ENCODE measurements at places on chromosomes 7 and 10.

DNA sequence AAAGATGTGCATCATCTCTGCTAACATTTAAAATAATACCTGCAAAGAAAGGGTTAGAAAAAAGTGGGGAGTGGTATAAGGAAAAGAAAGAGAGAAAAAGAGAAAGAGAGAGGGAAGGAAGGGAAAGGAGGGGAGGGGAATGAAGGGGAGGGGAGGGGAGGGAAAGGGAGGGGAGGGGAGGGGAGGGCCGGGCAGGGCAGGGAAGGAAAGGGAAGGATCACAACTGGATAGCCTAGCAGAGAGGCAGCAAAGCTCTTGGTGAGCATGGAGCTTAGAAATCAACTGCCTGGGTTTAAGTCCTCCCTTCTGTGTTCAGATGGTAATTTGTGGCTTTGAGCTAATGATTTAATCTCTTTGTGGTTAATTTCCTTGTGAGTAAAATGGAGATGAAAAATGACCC is 5.4 kb upstream of the FAM237B start:
- DNase-seq = no peak

DNA sequence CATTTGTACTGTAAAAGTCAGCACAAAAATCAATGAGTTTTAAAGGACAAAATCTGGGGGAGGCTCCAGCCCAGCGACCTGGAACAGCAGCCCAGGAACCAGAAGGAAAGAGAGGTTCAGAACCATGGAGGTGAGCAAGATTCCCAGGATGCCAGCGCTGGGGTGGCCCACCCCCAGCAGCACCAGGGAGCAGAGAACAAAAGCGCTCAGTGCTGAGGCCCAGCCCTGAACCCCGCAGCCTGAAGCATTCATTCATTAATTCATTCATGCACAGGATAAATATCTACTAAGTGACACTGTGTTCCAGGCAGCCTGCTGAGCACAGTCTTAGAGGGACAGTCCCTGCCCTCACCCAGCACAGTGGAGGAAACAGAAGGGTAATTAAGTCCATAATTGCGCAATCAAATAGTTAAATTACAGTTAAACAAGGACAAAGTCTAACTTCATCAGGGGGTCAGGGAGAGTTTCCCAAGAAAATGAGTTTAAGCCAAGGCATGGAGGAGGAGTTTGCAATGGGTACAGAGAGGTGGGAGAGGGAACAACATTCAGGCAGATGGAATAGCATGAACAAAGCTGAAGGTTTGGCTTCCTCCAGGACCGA is 202.3 kb downstream of the GRID1 start:
- no peak for DNase-seq

DNA sequence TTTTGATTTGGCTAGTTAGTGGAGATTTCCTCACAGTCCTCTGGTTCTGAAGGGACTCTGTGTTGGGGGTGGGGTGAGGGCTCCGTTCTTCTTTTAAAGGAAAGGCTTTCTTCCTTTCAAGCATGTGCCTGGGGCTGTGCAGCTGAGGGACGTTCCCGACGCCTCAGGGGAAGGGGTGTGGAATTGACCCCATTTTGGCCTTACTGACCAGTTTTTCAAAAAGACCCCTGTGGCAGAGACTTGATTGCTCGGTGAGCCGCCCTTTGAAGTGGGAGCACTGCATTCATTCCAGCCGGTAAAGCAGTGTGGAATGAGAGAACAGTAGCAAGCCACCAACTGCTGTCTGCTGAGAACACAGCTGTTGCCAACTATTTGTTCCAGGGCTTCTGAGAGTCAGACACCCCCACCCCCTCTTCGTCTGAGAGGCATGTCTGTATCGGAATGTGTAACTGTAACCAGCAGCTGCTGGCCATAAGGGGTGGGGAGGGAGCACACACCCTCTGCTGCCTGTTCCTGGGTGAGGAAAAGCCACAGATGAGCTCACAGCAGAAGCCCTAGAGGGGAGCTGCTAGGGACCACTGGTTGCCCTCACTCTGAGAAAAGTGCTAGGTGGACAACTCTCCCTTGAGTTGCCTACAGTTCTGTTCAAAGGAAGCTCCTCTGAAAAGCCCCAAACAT is 33.2 kb downstream of the WBP1L start:
- DNase-seq = no peak

DNA sequence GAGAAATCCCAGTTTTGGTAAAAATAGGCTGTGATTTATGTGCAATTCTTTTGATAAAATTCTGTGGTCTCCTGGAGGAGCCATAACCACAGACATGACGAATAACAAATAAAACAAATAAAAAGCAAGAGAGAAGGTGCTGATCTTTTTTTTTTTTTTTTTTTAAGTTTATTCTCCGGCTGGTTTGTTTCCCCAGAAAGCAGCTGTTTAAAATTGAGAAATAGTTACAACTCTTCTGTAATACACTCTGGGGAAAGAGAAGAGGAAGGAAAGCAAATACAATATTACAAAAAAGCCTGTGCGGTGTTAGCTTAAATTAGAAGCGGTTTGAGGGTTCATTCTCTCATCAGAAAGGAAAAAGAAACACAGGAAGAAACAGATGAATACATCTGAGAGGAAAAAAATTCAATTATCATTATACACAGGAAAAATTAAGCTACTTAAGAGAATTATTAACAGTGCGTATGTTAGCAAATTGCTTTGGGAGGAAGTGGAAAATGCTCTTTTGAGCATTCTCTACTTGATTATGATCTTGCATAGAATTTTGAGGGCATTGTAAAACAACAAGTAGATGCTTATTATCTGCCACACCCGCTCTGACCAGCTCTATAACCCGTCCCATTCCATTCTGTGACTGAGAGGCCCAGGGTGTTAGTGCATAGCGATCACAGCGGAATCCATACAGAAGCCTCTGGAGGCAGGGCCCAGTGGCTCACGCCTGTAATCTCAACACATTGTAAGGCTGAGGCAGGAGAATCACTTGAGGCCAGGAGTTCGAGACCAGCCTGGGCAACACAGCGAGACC is 40.6 kb upstream of the WAC start:
- no peak for DNase-seq

DNA sequence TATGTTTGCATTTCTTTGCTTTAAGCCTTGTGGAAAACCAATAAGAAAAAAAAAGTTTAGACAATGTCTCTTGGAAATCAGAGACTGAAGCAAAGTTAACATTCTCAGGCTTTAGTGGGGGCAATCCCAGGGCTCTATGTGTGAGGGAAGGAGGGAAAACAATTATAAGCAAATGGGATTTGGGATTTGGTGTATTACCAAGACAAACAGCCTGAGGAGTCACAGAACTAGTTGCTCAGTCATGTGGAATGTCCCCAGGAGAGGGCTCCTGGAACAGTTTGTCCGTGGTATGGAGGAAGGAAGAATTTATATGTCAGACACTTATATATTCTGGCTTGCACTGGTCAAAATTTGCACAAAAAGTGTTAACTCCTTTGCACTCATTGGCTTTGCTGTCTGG is 562.9 kb upstream of the TPK1 start:
- no peak for DNase-seq

DNA sequence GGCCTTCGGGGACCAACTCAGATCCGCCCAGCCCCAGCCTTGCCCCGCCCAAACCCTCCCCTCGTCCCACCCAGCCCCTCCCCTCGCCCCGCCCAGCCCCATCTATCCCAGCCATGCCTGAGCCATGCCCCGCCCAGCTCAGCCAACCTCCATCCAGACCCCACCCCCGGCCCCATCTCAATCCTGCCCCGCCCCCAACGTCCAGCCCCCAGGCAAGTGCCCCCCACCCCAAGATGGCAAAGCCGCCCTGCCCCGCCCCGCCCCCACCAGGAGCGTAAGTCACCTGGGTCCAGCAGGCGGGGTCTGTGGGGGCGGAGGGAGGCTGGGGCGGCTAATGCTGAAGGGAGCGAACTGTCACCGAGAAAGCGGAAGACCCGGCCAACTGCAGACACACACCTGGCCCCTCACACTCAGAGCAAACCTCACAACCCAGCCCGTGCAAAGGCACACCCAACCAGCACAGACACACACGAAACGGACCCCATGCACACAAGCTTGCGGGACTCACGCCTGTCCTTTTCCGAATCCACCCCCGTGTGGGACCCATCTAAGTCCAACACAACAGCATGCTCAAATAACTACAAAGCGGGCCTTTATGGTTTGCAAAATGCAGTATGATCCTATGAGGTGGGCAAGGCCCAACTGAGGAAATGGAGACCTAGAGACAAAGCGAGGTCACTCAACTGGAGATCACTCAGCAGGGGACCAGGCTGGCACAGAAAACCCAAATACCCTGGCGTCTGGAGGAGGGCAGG is 11.5 kb upstream of the OGA start:
- no peak for DNase-seq

DNA sequence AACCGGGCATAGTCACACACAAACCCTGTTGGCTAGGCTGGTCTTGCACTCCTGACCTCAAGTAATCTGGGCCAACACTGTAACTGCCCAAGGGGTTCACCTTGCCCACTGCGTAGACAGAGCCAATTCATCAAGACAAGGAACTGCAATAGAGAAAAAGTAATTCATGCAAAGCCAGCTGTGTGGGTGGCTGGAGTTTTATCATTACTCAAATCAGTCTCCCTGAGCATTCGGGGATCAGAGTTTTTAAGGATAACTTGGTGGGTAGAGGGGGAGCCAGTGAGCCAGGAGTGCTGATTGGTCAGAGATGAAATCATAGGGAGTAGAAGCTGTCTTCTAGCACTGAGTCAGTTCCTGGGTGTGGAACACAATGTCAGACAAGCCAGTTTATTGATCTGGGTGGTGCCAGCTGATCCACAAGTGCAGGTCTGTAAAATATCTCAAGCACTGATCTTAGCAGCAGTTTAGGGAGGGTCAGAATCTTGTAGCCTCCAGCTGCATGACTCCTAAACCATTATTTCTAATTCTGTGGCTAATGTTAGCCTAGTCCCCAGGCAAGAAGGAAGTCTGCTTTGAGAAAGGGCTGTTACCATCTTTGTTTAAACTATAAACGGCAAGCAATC is 15.6 kb upstream of the FXYD4 start:
- no peak for DNase-seq

GRCh38 chr7:30764030-30764975 is 6.9 kb upstream of the MINDY4 start:
- no peak for DNase-seq

DNA sequence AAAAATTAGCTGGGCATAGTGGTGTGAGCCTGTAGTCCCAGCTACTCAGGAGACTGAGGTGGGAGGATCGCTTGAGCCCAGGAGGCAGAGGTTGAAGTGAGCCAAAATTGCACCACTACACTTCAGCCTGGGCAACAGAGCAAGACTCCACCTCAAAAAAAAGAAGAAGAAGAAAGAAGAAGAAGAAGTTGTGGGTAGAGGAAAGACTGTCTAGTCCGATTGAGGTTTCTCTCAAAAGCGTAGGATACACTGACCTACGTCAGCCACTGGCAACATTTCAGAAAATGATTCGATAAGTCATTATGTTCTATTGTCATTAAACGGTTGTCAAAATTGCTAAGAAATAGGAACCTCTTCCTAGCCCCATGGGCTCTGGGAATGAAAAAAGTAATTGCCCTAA is 22.3 kb upstream of the RHBDD2 start:
- DNase-seq = no peak

DNA sequence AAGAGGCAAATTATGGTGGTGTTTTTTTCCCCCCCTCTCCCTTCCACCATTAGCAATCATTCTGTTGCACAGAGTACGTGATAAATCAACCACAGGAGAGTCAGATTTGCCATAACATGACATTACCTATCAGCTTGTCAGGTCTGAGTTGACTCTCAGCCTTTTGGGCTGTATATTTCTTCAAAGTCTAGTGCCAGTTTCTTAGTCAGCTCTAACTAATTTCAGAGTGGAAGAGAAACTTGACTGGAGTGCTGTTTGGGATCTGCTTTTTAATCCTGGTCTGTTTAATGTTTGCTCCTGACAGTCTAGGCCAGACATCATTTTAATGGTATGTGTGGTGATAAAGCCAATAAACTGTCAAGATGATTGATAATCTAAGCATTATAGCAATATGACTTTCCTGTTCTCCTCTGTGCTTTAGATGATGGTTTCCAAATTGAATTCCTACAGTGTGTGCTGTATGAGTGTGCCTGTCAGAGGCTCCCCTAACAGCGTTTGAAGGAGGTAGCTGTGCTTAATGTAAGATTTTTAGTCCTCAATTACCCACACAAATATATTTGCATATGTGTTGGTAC is 76.9 kb downstream of the LRMDA start:
- DNase-seq = no peak

DNA sequence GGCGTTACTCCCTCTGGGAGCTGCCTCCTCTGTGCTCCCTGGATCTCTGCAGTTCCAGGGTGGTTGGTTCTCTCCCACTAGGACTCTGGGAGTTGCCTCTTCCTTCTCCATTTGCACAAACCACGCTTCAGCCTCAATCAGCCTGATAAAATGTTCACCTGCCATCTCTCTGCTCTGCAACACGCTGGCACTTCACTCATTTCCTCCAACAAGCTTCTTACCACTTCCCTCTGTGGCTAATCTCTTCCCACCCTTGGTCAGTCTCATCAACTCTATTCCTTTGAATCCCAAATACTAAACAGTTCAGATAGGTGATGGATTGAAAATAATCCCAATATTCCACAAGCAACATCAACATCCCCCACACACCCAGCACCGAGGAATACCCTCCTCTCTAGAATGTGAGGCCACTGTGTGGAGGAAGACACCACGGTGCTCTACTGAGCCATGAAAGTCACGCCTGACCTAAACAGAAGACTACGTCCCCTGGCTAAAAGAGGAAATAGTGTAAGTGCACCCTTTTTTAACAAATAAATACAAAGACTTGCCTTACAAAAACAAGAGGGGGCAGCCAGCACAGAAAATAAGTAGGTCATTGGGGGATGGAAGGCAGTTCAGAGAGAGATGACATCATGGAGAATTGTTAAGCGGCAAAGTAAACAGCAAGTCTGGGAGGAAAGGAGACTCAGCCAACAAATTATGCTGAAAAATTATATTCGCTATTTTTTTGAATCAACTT is 1.9 kb upstream of the FAM170B start:
- no peak for DNase-seq

GRCh38 chr7:82615527-82615926 is 171.9 kb upstream of the CACNA2D1 start:
- DNase-seq = no peak

- DNase-seq = no peak
These were observed 114.7 kb upstream of the ADCY1 start for GRCh38 chr7:45459476-45459875.

DNA sequence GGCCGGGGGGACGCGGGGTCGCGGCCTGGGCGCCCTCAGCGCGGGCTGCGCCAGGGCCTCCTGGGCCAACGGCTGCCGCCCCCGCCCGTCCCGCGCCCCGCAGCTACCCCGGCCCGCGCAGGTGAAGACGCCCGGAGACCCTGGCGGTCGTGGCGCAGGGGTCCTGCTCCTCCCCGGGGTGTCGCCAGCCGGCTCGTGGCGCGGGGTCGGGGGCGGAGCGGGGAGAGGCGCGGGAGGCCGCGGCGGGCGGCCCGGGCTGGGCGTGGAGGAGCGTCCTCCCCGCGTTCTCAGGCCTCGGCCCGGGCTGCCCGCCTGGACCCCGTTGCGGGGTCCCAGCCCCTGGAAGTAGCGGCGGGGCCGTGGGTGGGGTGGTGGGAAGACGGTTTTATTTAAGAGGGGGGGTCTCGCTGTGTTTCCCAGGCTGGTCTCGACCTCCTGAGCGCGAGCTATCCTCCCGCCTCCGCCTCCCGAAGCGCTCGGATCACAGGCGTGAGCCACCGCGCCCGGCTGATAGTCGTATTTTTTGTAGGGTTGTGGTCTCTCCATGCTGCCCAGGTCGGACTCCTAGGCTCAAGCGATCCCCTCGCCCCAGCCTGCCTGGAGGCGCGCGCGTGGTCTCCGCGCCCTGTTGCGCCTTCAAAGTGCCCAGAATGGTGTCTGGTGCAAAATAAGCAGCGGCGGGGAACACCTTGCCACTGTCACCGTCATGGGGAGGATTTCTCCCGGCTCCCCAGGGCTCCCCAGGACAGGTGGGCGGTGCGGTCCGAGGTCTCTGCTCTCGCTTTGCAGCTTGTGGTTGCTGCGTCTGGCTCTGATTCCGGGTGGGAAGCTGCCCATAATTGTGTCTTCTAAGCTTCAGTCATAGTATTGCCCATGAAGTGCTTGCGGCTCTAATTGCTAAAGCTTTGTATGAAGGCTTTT is 15.3 kb upstream of the SUN1 start:
- no peak for DNase-seq

Data from activated CD8-positive, alpha-beta memory T cell treated with anti-CD3 and anti-CD28 coated beads for 1 hour (primary cell).